Activated T-cell treated with anti-CD3 and anti-CD28 coated beads, Interleukin-2, amount 50 U/mL, for 4 hours (primary cell): ENCODE measurements at places on chromosomes 11 and 22.

DNA sequence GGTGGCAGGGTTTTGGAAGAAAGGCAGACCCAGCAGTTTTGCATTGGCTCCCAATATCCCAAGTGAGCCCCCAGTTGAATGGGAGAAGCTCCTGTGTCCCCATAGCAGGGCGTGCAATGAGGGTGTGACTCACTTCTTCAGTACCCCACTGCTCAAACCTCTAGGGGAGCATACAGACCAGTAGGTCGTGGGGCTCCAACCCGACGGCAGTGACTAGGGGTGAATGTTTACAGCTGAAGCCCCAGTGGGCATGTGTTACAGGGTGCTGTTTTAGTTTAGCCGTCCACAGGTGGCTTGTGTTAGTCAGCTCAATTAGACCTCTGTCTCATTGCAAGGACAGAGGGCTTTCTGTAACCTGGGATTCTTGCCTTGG lies 564.5 kb upstream of the CNTN5 start:
- no peak for DNase-seq

GRCh38 chr11:119797123-119797611 lies 68.2 kb upstream of the NECTIN1 start:
- DNase-seq = no peak

DNA sequence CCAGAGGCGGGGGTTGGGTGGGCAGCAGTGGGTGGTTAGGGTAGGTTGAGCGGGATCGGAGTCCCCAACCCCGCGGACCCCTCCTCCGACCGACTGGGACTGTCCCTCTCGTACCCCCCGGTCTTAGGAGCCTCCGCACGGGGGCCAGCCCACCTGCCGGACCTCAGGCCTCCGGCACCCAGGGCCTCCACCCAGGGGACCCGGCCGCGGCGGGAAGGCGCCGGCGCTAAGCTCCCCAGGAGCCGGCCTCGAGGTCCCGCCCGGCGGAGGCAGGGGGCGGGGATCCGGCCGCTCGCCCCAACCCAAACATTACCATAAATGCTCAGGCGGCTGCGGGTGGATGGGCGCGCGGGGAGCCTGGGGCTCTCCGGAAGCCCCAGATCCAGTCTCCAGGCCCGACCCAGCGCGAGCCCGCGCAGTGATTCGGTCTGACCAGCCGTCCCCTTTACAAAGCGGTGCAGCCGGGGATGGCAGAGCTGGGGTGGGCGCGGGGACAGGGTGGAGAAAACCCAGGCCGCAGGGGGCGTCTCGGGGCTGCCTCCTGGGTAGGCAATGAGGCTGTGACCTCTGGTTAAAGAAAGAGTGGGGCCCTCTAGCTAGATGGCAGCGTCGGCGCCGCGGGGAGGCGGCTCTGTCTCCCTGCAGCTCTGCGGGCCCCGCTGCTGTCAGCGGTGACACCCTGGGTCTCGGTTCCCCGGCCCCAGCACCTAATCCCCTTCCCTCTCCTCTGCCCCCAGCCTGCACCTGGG lies 4.0 kb upstream of the MCAM start:
- peak; percentile 30 for DNase-seq

DNA sequence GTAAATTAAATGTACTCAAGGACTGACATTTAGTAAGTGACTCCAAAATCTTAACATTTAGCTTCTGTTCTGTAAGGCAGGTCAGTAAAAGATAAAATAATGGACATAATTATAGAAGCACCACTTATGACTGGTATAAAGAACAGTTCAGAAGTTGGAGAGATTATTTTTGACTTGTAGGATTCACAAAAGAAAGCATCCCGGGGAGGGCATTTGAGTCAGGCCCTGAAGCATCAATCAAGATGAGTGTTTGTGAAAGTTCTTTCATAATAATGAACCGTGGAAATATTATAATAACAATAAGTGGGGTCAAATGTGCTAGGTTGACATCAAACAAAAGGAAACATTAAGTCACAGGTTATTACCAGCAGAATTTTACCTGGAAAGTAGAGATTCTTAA lies 201.9 kb downstream of the DDX10 start:
- DNase-seq = no peak

DNA sequence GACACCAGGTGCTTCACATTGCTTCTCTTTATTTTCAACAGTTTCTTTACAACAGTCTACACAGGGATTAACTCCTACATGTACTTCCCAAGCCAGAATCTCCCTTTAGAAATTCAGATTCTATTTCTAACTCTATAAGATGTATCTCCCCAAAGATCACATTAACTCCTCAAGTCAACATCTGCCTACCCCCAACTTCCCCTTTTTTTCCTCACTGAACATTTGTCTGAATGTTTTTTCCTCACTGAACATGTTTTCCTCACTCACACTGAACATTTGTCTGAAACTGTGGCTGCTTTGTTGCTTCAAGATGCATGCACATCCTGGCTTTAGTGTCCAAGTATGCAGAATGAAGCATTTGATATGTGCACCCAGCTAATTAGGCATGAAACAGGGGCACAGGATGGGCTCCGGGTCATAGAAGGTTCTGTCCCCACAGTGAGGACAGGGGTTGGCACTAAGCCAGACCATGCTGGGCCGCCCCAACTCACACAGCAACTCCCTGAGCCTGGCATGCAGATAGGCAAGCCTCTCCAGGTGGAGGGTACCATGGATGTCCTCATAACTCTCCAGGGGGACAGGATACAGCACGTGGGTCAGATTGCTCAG lies 11.3 kb downstream of the PRAME start:
- no peak for DNase-seq

DNA sequence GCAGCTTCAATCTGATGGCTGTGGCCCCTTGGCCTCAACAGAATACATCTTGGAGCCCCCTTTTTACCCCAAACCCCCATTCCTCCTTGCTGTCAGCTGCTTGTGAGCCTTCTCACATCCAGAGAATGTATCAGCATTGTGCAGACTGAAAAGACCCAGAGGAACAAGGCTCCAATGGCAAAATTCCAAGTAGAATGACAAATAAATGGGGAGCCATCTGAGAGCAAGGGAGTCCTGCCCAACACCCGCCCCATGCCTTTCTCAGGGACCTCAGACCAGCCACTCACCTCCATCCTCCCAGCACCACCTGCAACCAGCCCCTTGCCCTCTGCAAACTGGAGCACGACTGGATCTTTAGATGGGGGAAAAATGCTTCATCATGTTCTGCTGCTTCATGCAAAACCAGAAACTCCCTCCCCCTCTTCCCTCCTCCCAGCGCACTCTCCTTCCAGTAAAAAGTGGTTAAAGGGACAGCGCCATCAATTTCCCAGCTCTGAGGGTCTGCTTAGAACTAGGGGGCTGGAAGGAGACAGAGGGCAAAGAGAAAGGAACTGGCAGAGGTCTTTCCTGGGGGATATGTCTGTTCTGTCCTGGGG lies 2.2 kb upstream of the NEFH start:
- no peak for DNase-seq

GRCh38 chr11:127392575-127392974 lies 392.0 kb upstream of the KIRREL3 start:
- no peak for DNase-seq

DNA sequence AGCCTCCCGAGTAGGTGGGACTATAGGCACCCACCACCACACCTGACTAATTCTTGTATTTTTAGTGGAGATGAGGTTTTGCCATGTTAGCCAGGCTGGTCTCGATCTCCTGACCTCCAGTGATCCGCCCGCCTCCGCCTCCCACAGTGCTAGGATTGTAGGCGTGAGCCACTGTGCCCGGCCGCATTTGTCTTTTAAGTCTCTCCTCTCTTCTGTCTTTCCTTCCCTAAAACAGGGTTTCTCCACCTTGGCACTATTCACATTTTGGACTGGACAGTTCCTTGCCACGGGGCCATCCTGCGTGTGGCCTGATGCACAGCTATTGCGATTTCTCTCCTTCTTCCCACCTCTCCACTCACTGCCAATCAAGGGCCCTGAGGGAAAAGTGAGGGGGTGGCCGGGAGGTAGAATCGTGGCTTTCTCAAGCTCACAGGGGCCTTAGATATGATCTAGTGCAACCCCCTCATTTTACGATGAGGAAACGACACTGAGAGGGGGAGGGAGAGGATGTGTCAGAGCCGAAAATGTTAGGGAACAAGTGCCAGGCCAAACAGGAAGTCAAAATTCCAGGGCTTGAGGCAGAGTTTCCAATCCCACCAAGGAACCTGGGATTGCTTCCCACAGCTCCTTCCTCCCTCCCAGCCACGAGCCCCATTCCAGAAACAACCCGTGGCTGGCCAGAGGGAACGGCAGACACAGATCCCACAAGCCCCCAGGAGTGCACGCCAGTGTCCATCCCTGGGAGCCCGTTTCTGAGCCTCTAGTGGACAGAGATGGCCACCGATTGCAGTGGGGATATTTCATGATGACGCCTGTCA lies 21.2 kb downstream of the SCGB1A1 start:
- DNase-seq = no peak

DNA sequence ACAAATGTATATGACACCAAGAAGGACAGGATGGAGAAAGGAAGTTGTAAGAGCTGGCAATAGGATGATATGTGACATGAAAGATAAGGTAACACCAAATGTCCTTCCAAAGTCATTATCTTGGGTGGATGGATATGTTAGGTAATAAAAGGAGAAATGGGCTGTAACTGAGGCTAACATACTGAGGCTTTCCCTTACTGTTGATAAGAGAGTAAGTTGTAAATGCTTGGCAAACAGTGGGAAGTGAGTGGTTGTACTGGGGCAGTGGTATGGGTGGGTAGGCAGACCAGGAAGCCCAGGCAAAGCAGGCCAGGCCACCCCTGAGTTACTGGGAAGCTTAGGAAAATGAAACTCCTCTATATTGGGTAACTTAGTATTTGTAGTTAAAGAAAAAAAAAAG lies 73.7 kb downstream of the ARHGAP42 start:
- DNase-seq = no peak

DNA sequence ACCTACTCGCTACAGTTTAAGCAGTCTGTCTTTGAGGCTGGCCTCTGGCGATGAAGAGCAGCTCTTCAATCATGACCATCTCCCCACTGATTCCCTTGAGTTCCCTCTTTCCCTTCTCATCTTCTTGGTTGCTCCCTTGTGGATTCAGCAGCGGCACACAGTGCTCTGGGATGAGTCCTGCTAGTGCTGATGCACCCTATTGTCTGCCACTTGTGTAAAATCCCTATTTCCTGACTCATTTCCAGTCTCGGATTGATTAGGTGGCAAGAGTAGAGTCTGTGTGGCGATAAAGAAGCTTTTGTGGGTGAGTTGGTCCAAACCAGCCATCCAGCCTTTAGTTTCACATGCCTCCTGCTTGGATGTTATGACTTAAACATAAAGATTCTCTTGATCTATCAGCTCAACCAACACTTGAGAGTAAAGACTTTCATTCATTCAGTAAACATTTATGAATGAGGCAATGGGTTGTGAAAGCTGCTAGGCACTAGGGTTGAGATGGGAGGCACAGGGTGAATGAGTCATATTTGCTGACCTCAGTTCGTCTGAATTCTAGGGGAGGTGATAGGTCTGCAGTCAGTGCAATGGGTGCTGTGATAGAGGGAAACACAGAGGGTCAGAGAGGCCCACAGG lies 219.4 kb upstream of the RAG2 start:
- DNase-seq = no peak

DNA sequence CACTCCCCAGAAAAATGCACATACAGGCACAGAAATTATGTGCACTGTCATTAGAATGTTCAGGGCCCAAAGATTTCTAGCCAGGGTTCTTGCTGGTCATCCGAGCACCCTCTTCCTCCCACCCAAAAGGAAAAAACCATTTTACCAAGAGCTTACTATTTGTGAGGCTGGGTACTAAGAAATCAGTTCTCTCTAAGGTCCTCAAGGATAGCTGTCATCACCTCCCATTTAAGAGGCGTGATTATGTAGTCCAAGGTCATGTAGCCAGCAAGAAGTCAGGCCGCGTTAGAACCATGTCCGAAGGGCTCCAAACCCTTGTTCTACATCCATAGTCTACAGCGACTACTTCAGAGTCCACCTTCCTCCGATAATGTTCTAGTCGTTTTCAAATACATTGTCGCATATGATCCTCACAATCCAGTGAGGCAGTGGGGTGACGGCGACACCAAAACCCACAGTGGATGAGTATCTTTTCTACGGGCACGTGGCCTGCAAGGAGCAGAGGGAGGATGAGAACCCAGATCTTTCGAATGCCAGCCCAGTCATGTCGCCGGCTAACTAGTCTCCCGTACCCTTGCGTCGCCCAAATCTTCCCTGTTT lies 634 bp downstream of the TIMM8B start:
- DNase-seq = peak; percentile 27

DNA sequence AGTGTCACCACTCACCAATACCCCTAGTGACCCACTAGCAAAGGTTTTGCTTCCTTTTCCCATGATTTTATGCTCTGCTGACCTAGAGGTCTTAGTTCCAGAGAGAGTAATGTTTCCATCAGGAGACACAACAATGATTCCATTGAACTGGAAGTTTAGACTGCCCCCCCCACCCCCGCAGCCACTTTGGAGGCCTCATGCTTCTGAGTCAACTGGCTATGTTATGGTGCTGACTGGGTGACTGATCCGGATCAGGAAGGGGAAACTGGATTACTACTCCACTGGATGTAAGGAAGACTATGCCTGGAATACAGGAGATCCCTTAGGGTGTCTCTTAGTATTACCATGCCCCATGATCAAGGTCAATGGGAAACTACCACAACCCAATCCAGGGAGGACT lies 633.6 kb downstream of the OPCML start:
- no peak for DNase-seq

DNA sequence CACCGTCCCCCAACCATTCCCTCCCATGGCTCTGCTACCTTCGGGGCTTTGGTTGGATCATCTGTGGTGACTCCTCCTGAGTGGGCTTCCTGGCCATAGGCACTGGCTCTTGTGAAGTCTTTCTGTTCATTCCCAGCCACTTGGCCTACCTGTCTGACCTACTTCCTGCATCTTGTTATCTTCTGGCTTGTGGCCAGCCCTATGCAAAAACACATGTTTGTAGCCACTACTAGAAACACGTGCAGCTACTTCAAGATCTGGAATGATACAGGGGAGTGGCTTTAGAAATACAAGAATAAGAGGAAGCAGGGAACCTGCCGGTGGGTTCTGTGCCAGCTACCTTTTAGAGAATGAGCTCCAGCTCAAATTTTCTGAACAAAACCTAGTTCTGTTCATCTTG lies 20.9 kb downstream of the RCOR2 start:
- no peak for DNase-seq

DNA sequence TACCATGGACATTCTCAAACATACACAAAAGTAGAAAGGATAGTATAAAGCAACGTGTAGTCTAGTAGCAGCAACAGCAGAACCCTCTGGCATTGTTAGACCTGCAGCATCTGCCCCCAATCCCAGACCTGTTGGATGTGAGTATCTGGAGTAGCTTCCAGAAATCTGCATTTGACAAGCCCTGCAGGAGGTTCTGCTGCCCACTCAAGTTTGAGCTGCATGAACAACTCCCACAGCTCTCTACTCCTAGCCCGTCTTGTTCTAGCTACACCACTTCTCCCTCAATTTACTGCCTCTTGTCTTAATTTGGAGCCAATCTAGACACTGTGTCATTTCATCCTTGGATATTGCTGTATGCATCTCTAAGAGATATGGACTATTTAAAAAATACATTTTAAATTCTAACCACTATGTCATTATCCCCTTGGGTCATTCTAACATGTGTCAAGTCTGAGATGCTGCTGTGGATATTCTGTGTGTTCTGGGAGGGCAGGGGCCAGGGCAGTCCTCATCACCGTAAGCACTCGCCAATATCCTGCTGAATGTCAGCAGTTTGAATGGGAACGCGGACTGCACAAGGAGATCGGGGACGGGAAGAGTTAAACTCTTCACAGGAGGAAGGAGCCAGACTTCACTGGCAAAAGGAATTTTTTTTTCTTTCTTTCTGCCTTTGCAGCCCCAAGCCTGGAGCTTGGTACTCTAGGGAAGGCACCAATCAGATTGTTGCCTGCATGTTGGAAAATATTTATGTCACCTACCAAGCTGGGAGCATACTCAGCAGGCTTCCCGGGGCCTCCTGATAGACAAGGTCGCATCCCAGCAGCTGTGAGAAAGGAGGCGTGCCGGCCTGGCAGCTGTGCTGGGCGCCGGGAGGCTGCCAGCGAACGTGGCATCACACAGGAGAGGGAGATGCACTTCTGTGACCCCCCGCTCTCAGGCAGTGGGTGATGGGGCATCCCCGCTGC lies 429.0 kb downstream of the MIAT start:
- no peak for DNase-seq
